ENCODE measurements at places on chromosomes 4 and X.

- DNase-seq, result no peak
Measured at GRCh38 chr4:52251864-52252263, 200.8 kb downstream of the SPATA18 start.

DNA sequence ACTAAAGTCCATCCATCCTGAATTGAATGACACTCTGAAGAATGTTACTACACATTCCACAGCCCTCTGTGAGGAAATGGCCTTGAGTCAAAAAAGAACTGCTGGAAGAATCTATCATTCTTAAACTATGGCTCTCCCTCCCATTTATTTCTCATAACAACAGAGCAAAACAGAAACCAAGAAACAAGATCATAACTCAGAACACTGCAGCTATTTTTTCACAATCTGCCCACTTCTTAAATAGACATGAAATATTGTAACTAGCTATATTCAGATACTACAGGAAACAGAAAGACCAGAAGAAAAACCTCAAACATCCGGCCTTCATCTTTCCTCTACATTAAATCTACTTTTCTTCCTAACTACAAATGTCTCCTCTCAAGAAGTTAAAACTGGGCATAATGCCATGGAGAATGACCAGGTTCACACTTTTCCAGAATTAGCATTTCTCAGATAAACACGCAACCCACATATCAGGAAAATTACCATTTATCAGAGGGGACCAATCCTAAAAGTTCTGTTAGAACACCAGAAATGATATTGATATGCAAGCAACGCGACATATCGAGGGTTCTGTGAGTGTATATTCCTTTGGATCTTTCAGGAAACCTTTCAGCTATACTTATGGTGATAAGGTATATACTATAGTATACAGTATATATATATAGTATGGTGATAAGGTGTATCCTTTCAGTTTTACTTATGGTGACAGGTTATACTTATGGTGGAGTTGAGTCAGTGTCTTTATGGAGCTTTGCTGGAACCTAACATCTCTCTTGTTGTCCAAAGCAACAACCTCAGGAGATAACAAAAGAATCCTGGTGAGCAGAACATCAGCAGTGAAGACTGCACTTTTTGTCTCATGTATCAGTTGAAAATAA is 60.4 kb upstream of the IRF2 start:
- no peak for DNase-seq

DNA sequence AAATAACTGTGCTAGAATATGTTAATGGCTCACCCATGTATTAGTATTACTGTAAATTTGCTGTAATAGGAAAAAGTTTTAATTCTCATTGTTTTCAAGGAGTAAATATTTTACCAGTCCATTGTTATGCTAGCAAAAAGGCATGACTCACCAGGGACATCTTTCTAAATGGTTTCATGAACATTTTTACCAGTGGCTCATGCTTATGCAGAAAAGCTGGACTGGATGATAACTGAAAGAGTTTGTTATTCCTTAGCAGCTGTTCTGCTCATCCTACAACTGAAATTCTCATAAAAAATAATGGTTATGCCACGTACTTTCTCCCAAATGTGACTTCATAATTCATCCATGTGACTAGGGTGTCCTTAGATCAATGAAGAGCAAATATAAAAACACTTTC is 111.9 kb upstream of the PCDH18 start:
- DNase-seq, result no peak

DNA sequence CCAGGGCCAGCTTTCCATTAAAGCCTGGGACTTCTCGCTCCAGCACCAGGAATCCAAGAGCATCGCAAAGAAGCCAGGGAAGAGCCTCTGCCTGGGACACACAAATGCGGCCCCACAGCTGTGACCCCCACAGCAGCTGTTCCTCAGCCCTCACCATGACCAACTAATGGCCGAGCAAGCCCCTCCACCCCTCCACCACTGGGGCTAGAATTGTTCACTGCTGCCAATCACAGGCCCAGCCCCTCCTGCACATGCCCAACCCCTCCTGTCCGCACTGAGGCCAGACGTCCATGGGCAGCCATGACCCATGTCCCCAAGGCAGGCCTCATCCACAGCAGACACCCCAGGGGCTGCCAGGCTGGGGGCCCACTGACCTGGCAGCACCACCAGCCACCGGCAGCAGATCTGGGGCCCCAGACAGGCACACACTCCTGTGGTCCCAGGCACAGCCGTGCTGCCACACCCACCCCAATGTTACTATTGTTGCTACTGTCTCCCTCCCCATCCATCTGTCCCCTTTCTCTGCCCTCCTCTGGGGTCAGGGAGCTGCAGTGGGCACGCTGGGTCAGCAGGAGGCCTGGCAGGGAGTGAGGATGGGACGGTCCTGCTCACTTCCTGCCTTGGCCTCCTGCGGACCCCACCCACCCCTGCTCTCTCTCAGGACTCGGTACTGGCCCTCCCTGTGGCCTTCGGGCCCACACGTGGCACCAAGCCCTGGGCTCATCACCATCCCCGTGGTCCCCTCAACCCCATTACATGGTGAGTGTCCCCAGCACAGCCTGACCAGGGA is 56.0 kb downstream of the ZFYVE28 start:
- DNase-seq, result peak; percentile 53

DNA sequence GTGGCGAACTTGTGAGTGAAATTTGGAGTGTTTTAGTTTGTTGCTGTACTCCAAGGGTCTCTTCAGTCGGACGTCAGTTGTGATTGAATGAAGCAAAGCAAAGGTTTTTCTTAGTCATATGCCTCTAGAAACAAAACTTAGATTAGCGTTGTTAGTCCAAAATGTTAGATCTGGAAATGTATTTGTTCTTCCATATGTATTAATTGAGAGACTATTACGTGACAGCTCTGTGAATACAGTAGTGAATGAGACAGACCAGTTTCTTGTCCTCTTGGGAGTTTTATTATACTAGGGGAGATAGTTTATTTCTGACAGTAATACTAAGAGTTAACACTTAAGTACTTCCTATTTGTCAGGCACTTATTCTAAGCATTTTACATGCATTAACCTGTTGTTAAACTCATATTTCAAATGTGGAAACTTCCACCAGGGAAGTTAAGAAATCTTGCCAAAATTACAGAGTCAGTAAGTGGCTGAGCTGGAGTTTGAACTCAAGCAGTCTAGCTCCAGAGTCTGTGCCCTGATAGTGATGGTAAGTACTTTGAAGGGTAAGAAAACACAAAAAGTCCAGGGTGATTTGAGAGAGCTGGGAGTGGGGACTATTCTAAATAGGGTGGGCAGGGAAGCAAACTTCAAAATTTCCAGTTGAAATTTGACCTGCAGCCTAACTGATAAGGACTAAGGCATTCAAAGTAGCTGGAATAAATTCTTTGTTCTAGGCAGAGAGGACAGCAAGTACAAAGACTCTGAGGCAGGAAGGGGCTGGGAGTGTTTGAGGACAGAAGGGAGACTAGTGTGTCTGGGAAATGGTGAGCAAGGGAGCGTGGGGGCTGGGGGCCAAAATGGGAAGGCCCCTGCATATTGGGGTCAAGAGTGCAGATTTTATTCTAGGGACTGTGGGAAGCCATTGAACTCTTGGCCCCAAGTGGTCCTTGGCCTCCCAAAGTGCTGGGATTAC is 17.0 kb downstream of the ADD1 start:
- DNase-seq, result no peak

DNA sequence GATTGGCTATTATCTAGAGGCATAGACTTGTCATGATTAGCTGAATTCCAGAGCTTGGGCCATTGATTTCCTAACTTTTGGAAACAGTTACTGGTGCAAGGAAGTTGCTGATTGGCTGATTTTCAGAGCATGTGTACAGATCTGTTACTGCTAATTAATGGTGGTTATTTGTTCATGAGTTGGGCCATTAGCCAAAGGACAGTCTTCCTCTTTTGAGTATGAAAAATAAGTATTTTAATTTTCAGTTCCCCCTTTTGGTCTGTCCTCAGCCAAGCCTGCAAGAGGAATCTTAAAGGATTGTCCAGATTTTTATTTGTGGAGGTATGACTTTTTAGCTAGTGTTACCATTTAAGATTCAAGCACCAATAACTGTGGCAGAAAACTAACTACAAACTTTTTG is 7.0 kb upstream of the DSPP start:
- DNase-seq, result no peak

GRCh38 chrX:67781132-67781531 is 237.3 kb downstream of the AR start:
- peak; percentile 28 for DNase-seq

DNA sequence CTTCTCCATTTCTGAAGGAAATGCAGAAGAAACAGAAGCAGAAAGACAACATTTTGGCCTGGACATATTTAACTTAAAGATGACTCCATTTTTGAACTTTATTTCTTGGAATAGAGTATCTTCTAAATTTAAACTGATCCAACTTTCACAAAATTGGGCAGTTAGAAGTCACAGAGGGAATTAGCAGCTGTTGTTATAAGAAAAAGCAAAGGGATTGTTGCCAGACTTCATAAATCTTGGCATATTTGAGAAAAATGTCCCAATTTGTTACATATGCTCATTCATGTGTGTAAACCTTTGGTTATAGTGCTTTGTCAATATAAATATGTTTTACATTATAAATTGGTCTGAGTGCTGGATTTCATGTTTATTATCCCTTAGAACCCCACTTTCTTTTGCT is 3.4 kb downstream of the GLUD2 start:
- DNase-seq, result no peak

DNA sequence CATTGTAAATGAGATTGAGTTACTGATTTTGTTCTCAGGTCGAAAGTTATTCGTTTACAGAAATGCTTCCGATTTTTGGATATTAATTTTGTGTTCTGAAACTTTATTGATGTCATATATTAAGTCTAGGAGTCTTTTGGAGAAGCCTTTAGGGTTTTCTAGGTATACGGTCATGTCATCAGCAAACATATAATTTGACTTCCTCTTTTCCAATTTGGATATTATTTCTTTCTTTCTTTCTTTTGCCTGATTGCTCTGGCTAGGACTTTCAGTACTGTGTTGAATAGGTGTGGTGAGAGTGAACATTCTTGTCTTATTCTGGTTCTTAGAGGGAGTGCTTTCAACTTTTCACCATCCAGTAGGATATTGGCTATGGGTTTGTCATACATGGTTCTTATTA is 35.4 kb upstream of the PDLIM5 start:
- DNase-seq, result no peak

DNA sequence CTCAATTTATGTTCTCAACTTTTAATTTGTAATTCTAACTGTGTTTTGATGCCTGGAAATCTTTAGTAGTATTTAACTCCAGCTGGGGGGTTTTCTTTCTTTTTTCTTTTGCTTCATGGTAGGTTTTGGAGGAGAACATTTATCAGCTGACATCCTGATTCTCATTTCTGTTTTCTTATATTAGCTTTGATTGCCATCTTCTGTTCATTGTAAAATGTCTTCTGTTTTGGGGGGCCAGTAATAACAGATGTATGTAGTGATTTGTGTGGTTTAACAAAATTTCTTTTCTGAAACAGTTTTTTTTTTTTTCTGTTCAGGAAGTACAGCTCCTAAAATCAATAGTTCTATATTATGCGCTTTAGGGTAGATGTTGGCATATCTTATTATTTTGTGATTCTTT is 182.2 kb downstream of the GABRB1 start:
- DNase-seq, result no peak

GRCh38 chr4:25925486-25926201 is 11.6 kb downstream of the SMIM20 start:
- no peak for DNase-seq

DNA sequence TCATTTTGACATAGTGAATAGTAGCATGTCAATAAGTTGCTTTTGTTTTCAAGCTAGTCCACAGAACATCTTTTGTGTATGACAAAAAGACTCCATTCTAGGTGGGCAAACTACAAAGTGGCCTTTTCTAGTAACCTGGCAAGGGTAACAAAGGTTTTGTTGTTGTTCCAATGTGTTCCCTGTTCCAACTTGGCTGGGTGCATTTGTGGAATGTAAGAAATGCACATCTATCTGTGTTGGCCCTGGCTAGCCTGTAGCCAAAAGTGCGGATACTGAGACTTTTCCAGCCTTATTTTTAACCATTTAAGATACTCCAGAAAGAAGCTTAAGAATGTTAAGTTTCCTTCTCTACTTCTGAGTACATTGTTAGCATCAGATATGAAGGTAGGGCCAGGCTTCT is 118.7 kb upstream of the CHRDL1 start:
- DNase-seq, result no peak

DNA sequence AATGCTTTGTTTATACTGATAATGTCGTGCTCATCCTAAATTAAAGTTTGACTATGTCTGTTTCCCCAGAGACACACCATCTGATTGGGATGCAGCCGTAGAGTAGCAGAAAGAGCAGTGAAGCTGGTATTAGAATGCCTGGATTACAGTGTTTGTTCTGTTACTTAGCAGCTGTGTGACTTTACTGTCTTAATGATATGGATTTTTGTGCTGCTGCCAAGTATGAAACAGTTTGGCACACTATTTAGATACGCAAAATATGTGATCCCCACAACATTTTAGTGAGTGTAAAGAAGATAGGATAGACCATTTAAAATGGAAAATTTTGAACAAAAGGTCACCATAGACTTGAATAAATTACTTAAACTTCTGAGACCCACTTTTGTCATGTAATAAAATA is 1.2 kb upstream of the CHIC1 start:
- no peak for DNase-seq

- no peak for DNase-seq
Measured at GRCh38 chrX:151725338-151725614, 9.3 kb upstream of the CNGA2 start.

DNA sequence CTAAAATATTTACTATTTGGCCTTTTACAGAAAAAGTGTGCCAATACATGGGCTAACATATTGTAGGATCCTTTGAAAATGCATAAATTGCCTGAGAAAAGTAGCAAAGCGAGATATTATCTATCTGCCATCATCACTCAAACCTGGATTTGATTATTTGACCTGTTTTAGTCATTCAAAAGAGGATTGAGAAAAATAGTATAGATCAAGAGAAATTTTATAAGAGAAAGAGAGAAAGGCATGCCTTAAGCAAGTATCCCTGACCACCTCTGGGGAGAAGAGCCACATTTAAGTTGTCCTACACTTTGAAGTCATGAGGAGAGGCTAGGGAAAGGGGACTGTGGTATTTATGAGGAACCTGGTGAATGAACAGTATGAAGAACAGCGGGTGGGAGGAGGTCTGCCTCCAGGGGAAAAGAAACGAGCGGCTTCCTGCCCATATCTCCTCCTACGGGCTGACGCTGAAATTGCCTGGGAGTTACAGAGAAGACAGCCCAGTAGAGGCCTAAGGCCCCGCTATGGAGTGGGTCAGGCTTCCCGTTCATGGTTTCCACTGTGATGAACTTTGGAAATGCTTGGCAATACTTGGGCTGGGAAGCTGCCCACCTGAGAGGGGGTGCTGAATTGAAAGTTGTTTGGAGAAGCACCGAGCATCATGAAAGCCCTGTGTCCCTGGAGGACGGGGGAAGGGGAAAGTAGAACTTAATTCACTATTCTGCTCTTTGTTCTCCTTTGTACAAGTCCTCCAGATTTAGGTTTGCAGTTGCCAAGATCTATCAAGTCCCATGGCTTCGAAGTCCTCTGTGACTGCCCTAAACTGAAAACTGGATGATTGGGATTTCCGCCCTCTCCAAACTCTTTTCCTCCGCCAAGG is 106.9 kb upstream of the ACSL4 start:
- peak; percentile 23 for DNase-seq

DNA sequence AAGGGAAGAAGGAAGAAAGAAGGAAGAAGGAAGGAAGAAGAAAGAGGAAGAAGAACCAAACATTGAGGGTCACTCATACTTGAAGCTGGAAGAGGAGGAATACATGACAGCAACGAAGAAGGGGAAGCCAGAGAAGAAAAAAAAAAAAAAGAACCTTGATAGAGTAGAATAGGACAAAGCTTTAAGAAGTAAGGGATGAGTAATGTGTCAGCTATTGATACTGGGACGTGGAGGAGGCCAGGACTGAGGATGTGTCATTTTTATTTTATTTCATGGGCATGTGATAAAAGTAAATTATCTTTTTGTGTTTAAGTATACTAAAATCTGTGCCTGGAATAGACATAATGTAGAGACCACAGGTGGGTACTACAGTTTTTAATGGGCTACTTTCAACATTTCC is 6.4 kb downstream of the EDA2R start:
- no peak for DNase-seq

All from femur (tissue), 1 donor.